Stimulated activated CD8-positive, alpha-beta memory T cell treated with anti-CD3 and anti-CD28 coated beads, Interleukin-7, amount 100 ng/mL, for 1 hour (primary cell): ENCODE measurements at places on chromosomes 13 and 19.

DNA sequence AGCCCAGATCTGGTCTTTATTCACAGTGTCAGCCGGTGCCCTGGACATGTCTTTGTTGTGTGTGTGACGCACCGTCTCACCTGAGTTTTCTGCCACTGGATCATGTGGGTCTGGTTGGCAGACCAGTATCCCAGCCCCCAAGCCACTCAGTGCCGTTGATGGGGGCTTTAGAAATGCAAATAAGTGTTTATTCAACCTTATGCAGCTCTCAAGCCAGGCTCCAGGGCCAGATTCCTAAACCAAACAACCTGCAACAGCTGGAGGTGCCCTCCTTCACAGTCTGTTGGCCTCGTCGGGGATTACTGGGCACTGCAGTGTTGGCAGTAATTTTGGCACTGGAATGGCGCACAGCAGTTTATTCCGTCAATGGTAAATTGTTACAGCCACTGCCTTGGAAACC is 21.6 kb downstream of the FAM124A start:
- DNase-seq, result no peak

GRCh38 chr19:55080121-55080967 is 4.7 kb downstream of the EPS8L1 start:
- no peak for DNase-seq

- DNase-seq, result no peak
These were observed 830.2 kb upstream of the SPRY2 start for GRCh38 chr13:81171065-81171647.

GRCh38 chr13:50927701-50928100 is 18.1 kb downstream of the RNASEH2B start:
- no peak for DNase-seq

DNA sequence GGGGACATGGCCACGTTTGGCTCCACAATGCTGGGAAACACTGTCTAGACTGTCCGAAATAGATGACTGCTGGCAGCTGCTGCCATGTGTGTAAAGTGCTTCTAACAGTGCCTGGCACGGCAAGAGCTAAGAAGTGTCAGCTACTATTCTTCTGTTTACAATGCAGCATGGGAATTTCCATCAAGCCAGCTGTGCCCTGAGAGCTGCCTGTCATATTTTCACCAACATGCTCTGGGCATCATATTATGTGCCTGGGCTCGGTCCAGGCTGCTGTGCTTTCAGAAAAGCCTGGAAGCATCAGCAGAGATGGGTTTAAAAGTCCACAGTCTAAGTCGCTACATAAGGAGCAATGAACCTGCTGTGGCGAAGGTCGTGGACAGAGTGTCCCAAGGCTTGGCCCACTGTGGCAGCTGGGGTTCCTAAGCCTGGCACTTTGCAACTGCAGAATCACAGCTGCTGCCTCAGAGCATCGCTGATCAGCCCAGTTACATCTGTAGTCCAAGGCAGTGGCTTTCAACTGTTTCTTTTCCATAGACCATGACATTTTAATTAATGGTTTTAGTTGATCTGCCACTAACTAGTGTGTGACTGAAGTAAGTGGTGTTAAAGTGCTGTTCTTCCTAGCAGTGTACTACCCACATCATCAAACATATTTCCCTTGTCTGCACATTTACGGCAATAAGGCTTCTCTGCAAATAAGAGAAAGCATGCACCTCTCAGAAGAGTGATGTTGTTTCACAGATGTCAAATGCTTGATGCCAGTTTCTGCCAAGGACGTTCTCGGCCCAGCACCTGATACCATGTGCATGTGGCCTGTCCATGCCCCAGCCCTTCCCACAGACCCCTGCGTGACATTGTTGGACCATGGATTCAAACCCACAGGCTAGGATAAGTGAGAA is 95.7 kb upstream of the C1QTNF9B start:
- DNase-seq, result no peak

DNA sequence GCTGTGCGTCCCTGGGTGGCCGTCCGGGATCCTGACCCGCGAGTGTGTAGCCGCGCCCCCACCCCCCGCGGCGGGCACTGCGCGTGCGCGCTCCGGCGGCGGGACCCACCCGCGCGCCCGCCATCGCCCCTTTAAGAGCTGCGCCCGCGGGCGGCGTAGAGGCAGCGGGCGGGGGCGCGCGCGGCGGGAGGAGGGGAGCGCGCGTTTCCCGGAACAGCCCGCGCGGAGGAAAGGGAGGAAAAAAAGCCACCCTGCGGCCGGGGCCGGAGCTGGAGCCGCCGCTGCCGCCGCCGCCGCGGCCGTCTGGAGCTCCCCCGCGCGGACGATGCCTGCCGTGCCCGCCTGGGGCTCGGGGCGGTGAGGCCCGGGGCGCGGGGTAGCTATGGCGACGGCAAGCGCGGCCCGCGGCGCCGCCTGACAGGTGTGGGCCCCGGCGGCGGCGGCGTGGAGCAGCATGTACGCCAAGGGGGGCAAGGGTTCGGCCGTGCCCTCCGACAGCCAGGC is at the start of gene SSBP4:
Gene SSBP4 (plus strand): TSS at position 204 of the 504 bp plus-strand sequence. CDS start 251 bp downstream, at position 455.
- no peak for DNase-seq

DNA sequence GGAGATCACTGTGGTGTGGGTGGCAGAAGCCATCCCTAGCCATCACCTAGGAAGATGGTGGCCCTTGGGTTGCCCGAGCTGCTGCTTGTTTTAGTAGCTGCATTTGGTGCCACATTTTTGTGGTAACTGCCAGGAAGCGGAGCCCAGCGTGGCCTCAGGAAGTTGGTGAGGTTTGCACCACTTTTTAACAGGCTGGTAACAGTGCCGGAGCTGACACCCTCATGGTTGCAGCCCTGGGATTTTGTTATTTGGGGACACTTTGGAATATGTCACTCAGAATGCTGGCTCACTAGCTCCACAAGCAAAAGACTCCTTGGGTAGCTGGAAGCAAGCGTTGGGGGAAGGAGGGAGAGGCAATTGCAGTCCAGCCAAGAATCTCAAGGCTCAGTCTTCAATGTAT is 22.1 kb downstream of the ACTN4 start:
- DNase-seq, result no peak
